Inflammatory macrophage treated with lipopolysaccharide for 4 hours (primary cell): ENCODE measurements at places on chromosomes 4 and X.

DNA sequence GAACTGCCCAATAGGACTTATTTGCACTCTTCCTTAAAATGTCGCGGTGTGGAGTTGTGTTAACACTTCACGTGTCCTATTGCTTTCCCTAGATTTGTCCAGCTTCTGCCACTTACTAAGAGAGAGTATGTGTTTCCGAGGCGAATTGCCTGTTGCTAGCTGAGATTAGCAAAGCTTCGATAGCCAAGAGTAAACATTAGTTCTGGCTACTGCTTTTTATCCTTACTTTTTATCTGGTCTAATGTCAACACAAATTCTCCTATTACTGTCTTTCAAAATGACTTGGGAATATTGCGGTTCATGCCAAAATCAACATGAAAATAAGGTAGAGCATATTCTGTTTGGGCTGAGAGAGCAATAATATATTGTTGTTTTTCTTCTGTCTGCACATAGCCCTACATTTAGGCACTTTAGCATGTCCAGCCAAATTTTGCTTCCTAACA, 90.4 kb upstream of the VEGFC start:
- no peak for DNase-seq

GRCh38 chrX:8364369-8365141, 100.1 kb upstream of the VCX3B start:
- no peak for DNase-seq

GRCh38 chr4:36523182-36523581, 241.8 kb downstream of the DTHD1 start:
- DNase-seq, result no peak

GRCh38 chr4:116361790-116362189, 723.6 kb downstream of the TRAM1L1 start:
- peak; percentile 6 for DNase-seq

- DNase-seq, result no peak
Measured at GRCh38 chr4:104206784-104207183, 287.9 kb downstream of the CXXC4 start.

GRCh38 chr4:7978907-7979651, 39.4 kb upstream of the AFAP1 start:
- DNase-seq, result no peak

GRCh38 chr4:15754323-15754722, 23.8 kb upstream of the CD38 start:
- DNase-seq, result no peak

DNA sequence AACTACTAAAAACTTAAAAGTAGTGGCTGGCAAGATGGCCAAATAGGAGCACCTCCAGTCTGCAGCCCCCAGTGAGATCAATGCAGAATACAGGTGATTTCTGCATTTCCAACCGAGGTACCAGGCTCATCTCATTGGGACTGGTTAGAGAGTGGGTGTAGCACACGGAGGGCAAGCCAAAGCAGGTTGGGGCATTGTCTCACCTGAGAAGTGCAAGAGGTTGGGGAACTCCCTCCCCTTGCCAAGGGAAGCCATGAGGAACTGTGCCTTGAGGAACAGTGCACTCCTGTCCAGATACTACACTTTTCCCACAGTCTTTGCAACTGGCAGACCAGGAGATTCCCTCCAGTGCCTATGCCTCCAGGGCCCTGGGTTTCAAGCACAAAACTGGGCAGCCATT, 311.1 kb downstream of the PAPSS1 start:
- no peak for DNase-seq

DNA sequence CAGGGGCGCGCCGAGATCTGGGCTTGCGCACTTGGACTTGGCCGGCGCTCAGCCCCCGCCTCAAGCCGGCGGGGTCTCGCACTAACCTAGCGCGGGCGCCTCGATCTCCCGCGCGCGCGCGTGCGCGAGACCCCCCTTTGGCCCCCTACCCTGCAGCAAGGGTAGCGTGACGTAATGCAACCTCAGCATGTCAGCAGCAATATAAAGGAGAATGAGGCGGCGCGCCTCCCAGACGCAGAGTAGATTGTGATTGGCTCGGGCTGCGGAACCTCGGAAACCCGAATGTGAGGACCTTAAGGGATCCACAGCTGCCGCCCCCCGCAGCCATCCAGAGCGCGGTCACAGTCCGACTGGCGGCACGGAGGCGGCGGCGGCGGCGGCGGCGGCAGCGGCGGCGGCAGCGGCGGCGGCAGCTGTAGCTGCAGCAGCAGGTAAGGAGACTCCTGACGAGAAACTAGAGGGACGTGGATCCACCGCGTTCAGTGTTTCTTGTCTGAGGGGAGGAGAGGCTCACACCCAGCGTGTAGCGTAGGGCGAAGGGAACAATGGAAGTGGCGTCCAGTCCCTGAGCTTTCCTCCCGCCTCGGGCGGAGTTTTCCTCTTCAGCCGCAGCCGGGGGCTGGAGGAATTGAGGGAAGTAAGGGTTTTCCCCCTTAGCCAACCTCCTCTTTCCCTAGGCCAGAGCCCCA, at the start of the genes SATL1 and ZNF711:
TSS of gene SATL1 (minus strand) at position 19 of the 689 bp plus-strand sequence. CDS start 134,811 bp downstream, outside the sequence.
TSS of gene ZNF711 (plus strand) at position 231 of the 689 bp plus-strand sequence. CDS start 3,582 bp downstream, outside the sequence.
- peak; percentile 4 for DNase-seq

DNA sequence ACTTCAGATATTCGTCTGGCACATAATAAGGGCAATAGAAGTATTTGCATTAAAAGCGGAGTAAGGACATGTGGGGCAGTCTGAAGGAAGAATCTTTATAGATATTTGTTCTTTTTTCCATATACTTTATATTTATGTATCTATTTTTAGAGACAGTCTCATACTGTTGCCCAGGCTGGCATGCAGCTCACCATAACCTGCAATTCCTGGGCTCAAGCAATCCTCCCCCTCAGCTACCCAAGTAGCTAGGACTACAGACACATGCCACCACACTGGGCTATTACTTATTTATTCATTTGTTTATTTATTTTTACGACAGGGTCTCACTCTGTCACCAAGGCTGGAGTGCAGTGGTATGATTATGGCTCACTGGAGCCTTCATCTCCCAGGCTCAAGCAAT, 16.7 kb upstream of the MRPL1 start:
- no peak for DNase-seq

GRCh38 chr4:11529625-11530201, 101.0 kb upstream of the HS3ST1 start:
- no peak for DNase-seq

- DNase-seq, result no peak
Measured at GRCh38 chr4:129358571-129358970, 262.6 kb downstream of the C4orf33 start.

DNA sequence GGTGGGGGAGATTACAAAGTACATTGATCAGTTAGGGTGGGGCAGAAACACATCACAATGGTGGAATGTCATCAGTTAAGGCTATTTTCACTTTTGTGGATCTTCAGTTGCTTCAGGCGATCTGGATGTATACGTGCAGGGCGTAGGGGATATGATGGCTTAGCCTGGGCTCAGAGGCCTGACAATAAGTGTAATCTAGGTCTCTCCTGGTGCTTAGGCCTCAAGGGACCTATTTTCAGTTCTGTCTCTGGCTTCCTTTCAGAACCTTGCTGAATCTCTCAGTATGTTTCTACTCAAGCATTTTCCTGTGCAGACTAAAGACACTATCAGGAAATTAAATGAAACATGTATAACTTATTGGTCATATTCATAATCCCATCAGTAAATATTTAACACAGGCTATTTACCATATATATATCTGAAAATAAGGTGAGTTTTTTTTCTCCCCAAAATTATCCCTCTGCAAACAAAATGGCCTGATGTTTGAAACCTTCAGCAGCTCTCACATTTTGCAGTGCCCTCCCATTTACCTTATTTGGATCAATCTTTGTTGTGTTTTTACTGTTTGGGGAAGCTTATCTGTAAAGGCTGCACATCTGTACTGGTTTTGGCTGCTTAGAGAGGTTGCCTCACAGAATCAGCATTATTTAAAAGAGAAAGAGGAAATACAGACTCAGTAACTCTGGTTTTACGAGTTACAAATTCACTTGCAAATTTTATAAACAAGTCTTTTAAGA, 2.3 kb upstream of the ZCCHC4 start:
- peak; percentile 38 for DNase-seq

DNA sequence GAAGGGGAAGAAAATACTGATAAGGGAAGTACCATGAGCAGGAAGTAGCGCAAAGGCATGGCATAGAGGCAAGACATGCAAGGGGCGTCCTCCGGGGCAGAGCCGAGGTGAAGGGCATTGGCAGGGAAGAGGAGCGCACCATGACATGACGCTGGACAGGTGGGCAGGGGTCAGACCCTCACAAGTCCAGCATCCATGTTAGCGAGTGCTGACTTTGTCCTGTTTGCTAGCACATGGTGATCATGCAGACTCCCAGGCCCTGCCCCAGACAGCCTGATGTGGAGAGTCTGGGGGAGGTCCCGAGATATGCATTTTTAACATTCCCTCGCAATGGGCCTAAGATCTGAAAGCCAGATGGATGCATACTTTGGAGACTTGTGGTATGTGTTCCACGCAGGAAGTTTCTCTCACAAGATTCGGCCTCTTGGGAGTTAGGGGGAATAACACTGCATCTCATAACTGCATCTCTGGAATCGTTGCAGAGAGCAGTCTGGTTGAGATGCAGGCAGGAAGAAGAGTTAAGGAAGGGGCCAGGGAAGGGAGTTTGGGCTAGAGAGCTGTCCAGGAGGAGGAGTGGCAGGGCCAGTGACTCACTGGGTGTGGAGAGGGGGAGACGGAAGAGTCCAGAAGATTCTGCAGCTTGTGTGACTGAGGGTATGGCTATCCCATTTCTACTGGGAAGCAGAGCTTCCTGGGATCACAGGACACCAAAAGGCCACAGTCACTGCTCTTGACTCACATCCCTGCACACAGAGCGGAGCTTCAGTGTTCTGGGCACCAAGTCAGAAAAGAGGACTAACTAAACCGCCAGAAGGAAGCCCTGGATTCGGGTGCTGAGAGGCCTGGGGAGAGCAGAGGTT, 59.7 kb downstream of the FAM184B start:
- DNase-seq, result no peak

DNA sequence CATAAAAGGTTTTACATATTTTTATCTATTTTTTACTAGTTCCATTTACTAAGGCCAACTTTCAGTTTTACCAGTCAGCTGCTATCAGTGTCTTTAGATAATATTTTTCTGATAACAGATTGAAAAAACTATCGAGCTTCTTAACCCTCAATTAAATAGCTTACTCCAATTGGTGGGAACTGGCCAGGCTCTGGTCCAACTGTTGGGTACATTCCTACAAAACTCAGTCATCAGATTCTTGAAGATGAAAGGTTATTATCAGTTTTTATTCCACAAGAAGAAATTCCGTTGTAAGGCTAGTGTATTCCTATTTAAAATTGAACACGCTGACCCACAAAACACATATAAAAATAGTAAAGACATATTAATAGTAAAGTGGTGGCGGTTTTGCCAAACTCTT, 346.2 kb downstream of the MAPK10 start:
- no peak for DNase-seq

- no peak for DNase-seq
Measured at GRCh38 chrX:77953708-77954107, 15.7 kb downstream of the PGAM4 start.

GRCh38 chr4:123659730-123660129, 263.1 kb downstream of the SPRY1 start:
- DNase-seq, result peak; percentile 26

- no peak for DNase-seq
Measured at GRCh38 chrX:112947981-112948615, 107.5 kb upstream of the AMOT start.

DNA sequence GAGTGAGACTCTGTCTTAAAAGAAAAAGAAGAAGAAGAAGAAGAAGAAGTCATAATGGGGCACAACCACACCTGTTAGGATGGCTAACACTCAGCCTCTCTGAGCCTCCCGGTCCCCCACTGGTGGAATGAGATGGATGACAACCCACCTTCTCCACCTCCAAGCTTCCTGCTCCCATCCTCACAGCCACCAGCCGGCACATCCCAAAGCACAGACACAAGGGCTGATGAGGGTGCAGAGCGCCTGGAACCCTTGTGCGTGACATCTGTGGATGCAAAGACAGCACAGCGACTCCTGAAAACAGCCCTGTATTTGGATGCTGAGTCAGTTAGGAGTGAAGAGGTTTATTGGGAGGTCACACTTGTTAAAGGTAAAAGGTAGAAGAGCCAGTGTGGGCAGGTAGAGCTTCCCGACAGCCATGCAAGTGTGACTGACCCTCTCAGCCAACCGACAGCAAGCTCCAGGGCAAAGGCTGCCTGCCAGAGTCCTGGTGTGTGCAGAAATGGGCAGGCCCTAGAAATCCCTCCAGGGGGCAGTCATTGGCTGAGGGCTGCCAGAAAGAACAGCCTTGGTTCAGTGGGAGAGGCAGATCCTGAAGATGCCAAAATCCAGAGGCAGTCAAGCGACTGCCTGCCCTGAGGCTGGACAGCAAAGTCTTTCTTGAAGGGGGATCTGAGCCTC, 26.6 kb upstream of the MAN2B2 start:
- DNase-seq, result peak; percentile 4

DNA sequence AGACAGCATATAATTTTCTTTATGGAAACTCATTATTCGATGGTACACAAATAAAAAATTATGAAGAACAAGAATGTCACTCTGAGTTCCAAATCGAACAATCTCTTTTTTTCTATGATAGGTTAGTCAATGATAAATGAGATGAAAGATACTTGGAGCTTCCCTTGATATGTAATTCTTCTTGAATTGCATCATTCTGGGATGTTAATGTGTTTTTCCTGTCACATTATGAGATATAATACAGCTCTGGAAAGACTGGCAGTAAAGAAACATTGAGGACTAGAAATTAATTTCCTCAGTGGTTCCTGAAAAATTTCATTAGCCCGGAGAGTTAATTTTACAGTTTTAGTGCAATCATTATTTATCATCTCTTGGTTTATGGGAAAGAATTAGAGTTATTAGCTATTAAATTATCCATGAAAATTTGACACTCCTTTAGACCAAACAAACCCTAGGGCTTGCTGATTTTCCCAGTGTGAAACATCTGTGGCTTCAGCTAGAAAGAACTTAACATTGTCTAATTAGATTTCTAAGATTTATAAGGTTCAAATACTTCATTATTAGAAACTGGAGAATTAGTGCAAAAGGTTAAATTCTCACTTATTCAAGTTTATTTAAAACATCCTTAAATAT, 1546.6 kb upstream of the TENM3 start:
- no peak for DNase-seq

DNA sequence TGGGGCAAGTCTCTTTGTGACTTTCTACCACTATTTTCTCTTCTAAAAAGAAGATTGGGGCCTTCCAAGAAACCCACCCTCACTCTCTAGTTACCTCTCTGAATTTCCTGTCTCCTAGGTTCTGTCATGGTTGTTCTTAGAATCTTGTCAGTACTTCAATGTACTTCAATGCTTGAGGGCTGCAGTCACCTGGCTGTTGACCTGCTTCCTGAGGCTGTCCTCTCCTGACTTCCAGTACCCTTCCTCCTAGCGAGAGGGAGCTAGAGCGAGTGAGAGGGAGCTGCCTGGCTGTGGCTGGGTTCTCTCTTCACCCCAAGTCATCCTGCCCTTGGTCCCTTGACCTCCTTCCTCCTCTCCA, 17.7 kb downstream of the CD99L2 start:
- no peak for DNase-seq

DNA sequence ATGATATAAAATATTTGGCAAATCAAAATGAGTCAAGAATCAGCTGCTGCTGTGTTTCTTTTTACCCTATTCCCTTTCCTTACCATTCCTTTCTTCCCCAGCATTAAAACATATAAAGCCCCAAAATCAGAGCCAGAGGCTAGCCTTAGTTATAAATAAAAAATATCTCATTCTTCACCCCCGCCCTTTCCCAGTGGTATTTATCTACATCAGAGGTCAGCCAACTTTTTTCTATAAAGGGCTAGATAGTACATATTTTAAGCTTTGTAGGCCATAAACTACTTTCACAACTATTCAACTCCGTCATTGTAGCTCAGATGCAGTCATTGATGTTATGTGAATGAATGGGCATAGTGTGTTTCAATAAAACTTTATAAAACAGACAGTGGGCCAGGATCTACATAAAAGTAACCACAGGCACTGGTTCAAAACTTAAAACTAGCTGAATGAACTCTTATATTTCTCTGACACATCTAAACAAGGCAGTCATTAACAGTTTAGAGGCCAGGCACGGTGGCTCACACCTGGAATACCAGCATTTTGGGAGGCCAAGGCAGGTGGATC, 30.5 kb upstream of the TCEANC start:
- DNase-seq, result no peak
